Colonic mucosa (tissue), 4 donors: ENCODE measurements at places on chromosomes 1 and 21. TPM values are rescaled to one million over a fixed set of nuclear protein-coding genes. Genes with fewer than 3 reads are reported as not detected.

- DNase-seq, result no peak
These were observed 51.6 kb downstream of the ARHGEF16 start for GRCh38 chr1:3506041-3506440.

GRCh38 chr1:246508897-246509688 is 2.0 kb upstream of the SMYD3 start:
- no peak for DNase-seq

DNA sequence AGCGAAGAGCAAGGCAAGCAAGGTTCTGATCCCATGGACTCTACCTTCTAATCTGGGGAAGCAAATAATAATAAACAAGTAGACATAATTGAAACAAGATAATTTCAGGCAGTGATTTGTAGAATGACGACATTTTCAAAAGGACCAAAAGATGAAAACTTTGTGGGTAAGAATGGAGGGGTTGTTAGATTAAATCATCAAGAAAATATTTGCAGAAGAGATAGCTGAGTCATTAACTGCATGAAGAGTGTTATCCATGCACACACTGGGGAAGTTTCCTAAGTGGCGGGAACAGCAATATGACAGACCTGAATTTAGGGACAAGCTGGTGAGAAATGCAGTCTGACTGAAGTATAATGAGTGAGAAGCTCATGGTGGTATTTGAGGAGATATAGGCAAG is 583.1 kb upstream of the RGS18 start:
- DNase-seq, result no peak

DNA sequence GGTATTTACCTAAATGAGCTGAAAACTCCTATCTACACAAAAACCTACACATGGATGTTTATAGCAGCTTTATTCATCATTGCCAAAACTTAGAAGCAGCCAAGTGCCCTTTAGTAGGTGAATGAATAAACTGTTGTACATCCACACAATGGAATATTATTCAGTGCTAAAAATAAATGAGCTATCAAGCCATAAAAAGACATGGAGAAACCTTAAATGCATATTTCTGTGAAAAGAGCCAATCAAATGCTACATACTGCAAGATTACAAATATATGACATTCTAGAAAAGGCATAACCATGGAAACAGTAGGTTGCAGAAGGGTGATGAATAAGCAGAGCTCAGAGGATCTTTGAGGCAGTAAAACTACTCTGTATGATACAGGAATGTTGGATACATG is 23.3 kb downstream of the ABCB10 start:
- no peak for DNase-seq

GRCh38 chr1:203289982-203290260 is 15.4 kb upstream of the BTG2 start:
- no peak for DNase-seq

DNA sequence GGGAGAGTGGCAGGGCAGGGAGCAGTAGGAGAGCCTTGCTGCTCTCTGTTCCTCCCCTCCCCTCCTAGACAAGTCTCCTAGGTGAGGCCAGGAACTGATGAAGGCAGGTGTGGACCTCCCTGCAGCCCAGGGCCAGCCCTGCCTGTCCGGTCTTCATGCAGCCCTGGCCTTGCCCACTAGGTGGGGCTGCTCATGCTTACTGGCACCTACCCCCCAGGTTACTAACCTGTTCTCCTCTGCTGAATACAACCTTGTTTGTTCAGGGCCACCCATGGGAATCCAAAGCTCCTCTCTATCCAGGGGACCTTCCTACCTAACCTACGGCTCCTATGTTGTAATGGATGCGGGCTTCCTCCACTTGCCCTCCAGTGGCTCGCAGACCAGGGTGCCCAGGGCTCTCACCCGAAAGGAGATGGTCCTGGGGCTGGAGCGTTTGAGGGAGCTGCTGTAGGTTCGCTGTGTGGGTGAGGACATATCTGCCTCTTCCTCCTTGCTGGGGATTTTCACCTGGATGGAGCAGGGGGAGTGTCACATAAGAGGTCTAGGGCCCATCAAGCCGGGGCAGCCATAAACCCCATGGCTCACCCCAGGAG is 7.9 kb upstream of the TNNT2 start:
- DNase-seq, result peak; percentile 74

DNA sequence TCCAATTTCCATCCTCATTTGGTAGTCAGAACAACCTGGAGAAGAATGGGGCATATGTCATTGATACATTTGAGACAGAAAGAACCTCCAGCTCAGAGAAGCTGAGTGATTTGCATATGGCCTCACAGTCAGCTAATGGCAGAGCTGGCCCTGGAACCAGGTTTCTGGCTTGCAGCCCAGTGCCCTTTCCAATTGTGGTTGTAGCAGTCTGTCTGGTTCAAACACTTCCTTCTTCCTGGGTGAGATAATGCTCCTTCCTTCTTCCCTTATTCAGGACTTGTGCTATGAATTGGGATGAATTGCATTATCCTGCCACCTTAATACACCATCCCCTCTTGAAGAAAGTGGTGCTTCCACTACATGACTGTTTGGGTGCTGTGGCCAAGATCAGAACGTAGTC is 24.2 kb downstream of the SLC5A9 start:
- DNase-seq, result peak; percentile 89

DNA sequence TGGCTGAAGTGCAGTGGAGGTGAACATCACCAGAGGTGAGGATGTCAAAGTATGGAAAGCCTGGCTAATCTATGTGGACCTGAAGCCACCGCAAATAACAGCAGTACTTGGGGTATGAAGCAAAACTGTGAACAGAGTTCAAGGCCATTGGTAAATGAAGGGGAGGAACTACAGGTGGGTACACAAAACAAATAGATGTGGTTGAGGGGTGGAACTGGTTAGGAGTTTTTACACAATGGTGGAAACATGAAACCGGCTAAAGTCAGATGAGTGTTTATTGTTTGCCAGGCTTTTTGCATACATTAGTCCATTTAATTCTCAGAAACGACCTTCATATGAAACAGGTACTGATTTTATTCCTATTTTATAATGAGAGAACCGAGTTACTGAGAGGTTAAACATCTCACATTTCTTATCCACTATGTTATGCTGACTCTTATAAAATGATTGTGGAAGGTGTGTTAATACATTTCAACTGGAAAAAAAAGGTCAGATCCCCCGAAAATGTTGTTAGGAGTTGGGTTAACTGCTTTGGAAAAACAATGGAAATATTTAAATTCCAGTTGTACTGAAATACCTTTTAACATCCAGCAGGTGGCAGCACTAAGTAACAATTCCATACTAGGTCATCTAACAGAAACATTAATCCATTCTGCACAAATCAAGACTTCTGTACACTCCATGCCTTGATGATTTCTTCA is 44.3 kb upstream of the GTF2B start:
- DNase-seq, result no peak

DNA sequence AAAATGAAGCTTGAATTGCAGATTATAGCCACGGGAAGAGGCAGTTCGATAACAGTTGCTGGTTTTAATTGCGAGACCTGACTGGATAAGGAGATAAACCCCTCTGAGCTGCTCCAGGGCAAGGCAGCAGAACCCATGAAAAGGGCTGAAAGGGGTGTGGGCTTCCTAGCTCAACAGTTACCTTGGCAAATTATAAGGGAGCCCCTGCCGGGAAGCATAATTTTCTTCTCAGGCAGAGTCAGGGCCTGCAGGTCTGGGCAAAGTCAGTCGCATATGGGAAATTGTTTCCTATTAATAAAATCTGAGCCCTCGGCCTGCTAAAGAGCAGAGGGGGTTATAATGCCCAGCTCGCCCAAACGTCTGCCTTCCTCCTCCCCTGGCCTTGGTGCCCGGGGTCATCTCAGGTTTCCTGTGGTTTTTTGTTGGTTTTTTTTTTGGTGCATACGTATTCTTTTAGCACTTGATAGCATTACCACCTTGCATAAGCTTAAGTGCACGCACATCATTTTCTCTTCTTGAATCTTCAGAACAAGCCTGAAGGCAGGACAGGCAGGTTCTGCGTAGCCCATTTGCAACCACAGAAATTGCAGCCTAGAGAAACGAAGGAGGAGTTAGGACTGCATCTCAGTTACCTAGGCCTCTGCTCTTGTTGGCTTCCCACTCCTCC is 33.9 kb upstream of the SELENON start:
- no peak for DNase-seq

Gene PEAR1
- 2.5 TPM for total RNA-seq

Gene NEXN
- 1.0 TPM for total RNA-seq

Gene BMP8A
- 1.1 TPM for total RNA-seq

Gene DENND2C
- 1.3 TPM for total RNA-seq
